ENCODE measurements at places on chromosomes 2 and 18.
A peak's percentile ranks its signal among the peaks of the same experiment; 100 is the strongest.

GRCh38 chr2:233210281-233210680 is 41.2 kb upstream of the ATG16L1 start:
- DNase-seq: no peak

- no peak for DNase-seq
Measured at GRCh38 chr2:54546518-54546917, 90.4 kb downstream of the SPTBN1 start.

GRCh38 chr2:200455958-200456421 is 53.9 kb downstream of the KCTD18 start:
- DNase-seq: no peak

GRCh38 chr2:15761056-15761455 is 169.4 kb downstream of the DDX1 start:
- DNase-seq: no peak

DNA sequence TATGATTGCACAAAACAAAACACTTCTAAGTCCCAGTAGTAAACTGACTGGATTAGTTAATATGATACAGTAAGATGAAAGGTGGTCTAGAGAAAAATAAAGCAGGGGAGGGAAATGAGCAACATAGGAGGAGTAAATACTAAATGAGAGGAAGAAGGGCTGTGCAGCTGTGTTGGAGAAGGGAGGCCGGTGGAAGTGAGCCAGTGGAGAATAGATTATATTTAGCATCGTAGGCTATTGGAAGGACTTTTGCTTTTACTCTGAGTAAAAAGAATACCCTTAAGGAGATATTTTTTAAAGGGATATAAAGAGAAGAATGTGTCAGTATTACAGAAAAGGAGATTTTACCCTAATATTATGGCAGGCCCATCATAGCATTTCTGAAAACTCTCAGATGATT is 12.7 kb downstream of the WDR75 start:
- DNase-seq: no peak

DNA sequence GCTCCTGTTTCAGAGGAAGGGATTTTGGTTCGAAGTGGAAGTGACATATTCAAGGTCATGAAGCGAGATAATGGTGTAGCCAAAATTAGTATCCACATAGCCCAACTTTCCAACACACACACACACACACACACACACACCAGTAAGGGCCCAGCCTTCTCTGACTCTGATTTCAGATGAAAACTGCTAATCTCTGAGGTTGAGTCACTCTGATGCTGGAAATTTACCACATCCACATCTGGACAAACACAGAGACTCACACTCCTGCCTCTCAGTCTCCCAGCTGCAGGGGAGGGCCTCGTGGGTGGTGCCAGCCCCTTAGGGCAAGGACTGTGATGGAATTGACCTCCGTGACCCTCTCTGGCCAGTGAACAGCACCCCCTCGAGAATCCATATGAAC is 29.0 kb upstream of the SLC35F6 start:
- DNase-seq: peak; percentile 96

DNA sequence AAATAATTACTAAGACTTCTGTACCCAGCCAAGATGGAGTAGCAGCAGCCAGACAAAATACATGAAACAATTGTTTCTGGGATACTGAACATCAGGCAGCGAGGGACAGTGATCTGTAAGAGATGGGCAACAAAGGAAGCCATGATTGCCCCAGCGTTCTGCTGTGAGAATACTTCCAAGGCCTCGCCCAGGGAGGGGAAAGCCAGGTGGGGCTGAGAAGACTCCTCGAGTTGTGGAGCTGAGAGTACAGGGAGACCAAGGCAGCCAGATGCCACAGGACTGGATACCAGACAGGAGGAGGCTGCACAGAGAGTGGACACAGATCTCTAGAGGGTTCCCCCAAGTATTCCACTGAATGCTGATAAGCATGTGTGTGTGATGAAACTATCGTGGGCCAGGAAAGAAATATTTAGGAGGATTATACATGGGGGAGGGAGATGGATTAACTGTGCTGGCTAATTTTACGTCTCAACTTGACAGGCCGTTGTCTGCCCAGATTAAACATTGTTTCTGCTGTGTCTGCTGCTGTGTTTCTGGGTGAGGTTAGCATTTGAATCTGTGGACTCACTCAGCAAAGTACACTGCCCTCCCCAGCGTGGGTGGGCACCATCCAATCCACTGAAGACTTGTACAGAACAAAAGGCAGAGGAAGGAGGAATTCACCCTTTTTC is 10.2 kb upstream of the LIMS2 start:
- no peak for DNase-seq

GRCh38 chr2:66105066-66105753 is 329.7 kb upstream of the MEIS1 start:
- no peak for DNase-seq

DNA sequence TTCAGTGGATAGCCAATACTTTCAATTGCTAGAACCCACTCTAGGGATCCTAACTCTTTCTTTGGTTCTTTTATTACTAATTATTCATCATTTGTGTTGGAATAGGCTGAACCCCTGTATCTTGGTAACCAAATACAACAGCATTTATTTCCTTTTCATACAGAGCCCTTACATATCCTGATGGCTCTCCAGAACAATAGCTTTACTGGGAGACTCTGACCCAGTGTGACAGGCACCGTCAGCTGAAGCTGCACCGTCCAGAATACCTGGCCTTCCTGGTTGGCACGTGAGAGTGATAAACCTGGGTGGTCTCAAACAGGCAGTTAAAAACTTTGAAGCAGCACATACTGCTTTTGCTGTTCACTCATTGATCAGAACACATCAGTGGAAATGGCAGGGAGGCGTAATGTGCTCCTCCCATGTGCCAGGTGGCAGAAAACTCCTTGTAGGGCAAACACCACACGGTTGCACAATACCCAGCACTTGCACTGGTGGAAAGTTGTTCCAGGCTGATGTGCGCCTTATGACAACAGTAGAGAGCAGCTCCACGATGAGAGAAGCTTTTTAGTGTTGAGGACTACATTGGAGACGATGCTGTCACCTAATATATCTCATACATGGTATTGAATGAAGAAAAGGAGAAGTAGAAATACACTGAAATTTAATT is 456.2 kb downstream of the PARD3B start:
- no peak for DNase-seq

DNA sequence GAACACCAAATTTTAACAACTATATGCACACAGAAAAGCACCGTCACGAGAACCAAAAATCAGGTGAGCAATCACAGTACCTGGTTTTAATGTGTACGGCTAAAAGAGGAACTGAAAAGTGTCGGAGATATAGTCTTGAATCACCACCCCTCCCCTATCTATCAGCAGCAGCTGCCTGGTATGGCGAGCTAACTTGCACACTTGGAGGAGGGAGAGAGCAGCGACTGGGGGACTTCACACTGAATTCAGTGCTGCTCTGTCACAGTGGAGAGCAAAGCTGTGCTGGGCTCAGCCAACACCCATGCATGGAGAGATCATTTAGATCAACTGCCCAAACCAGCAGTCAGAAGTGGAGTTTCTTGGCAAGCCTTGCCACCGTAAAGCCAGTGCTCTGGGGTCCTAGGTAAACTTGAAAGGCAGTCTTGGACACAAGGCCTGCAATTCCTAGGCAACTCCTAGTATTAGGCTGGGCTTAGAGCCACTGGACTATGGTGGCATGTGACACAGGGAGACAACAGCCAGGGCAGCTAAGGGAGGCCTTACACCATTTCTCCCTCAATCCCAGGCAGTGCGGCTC is 89.2 kb upstream of the CD226 start:
- DNase-seq: no peak

Measured in fibroblast of mammary gland (primary cell).